Liver (tissue), 10 donors: ENCODE measurements at places on chromosomes 13 and 19. TPM values are rescaled to one million over a fixed set of nuclear protein-coding genes. Genes with fewer than 3 reads are reported as not detected.
A peak's percentile ranks its signal among the peaks of the same experiment; 100 is the strongest.

DNA sequence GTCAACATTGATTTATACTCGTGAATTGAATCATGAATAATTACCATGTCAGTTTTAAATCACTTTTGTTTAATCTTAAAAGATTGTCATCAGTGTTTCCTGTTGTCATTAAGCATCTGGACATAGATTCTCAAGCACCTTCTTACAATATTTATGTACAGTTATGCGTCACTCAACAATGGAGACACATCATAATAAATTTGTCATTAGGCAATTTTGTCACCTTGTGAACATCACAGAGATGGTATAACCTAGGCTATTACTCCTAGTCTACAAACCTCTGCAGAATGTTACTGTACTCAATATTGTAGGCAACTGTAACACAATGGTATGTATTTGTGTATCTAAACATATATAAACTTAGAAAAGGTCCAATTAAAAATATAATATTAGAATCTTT is 2130.9 kb upstream of the PCDH20 start:
- no peak overlapping the region for H3K27ac ChIP-seq
- H3K4me3 ChIP-seq, result no peak overlapping the region
- peaks cover 4% of the 10 kb centered on the region for H3K27me3 ChIP-seq
- H3K36me3 ChIP-seq, result no peaks in the 10 kb centered on the region
- H3K4me1 ChIP-seq, result no peaks in the 10 kb centered on the region

DNA sequence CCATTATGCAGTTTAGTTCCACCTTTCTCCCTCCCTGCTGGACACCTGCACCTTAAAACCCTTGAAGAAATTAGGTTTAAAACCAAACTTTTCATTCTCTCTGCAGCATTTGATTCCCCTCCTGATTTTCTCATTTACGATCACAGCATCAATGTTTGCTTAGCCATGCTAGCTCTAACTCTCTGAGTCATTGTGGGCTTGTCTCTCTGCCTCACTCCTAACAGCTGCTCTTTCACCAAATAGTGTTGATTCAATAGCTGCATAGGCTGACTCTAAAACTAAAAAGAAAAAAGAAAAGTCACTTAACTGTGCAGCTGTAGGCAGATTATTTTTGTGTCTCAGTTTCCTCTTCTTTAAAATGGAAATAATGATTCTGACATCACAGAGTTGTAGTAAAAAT is 1124.9 kb downstream of the DIAPH3 start:
- no peaks in the 10 kb centered on the region for H3K36me3 ChIP-seq
- no peak overlapping the region for H3K27ac ChIP-seq
- H3K27me3 ChIP-seq, result no peaks in the 10 kb centered on the region
- no peak overlapping the region for H3K4me3 ChIP-seq
- no peaks in the 10 kb centered on the region for H3K4me1 ChIP-seq

GRCh38 chr13:64529874-64530485 is 2700.2 kb downstream of the PCDH9 start:
- H3K4me1 ChIP-seq, result no peaks in the 10 kb centered on the region
- no peak overlapping the region for H3K4me3 ChIP-seq
- DNase-seq, result no peak
- no peaks in the 10 kb centered on the region for H3K36me3 ChIP-seq
- H3K27me3 ChIP-seq, result no peaks in the 10 kb centered on the region
- no peak overlapping the region for H3K27ac ChIP-seq

GRCh38 chr13:23069566-23069965 is 111.2 kb upstream of the SGCG start:
- H3K36me3 ChIP-seq, result no peaks in the 10 kb centered on the region
- no peak overlapping the region for H3K4me3 ChIP-seq
- H3K27ac ChIP-seq, result no peak overlapping the region
- no peaks in the 10 kb centered on the region for H3K27me3 ChIP-seq
- DNase-seq, result no peak

DNA sequence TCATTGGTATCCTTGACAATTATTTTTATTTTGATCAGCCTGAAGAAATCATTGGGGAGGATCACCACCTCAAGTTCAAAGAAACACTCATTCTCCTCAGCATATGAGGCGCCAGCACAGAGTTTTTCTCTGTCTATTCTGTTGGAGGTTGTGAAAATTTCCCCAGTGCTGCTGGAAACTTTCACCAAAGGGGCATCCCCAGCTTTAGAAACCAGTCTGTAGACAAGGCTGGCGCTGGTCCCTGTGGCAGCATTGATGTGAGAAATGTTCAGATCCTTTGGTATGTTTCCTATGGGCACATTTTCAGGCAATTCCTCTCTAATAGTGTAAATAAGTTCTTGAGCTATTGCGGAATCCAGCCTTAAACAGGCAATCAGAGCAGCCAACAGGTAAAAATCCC is 2.1 kb downstream of the PCDH9 start:
- H3K27ac ChIP-seq, result no peak overlapping the region
- no peaks in the 10 kb centered on the region for H3K36me3 ChIP-seq
- peak overlapping the region; percentile 57 for H3K4me3 ChIP-seq
- DNase-seq, result no peak

Gene SLC25A41
- 0.14 TPM for total RNA-seq

Gene ELAVL3
- total RNA-seq, result not detected

DNA sequence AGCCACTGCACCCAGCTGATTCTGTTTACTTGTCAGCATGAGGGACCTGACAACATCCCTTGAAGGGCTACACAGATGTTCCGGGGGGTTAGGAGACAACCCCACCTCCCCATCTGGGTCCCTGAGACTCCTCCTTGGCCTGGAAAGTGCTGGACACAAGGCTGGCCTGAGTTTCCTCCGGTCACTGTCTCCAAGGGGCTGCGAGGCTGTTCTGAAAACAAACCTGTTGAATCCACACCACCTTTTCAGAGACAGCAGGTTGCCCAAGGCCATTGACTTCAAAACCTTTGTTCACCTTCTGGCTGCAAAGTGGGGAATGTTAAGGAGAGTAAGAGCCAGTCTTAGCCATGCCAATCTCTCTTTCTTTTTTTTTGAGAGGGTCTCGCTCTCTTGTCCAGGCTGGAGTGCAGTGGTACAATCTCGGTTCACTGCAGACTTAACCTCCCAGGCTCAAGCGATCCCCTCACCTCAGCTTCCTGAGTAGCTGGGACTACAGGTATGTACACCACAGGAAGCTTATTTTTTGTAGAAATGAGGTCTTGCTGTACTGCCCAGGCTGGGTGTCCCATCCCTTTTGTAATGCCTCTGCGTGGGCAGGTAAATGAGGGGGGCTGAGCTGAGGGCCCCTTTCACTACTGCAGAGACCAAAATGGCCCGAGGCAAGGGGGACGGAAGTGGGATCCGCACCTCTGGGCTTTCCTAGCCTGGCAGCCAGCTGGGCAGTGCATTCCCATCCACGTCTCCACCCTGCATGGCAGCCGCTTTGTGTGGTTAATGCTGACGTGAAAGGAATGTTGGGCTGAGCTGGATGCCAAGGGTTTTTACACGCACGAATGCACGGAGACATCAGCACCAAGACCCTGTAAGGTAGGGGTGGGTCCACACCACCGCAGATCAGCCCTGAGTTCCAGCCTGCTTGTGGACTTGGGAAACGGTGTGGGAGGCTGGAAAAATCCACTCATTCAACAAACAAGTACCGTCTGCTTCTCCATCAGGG is 1.9 kb upstream of the ZNF628 start:
- H3K27me3 ChIP-seq, result no peaks in the 10 kb centered on the region
- H3K4me1 ChIP-seq, result peaks cover 23% of the 10 kb centered on the region
- no peaks in the 10 kb centered on the region for H3K36me3 ChIP-seq

DNA sequence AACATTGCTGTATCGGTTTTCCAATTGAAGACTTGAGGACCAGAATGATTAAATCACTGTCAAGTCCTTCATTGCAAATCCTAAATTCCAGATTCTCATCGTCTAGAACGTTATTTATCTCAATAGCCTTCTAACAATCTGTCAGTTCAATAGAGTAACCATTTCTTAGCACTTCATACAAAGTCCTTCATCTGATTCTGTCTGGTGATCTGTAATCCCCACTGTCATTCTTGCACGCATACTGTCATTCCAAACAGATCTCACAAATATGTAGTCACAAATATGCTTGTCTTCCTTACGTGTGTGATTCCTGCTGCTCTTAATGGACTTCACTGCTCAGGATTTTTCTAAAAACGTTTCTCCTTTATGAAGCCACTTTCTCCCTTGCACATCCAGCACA is 1197.5 kb downstream of the EFNB2 start:
- no peaks in the 10 kb centered on the region for H3K4me1 ChIP-seq
- H3K27ac ChIP-seq, result no peak overlapping the region
- no peaks in the 10 kb centered on the region for H3K27me3 ChIP-seq
- DNase-seq, result no peak
- no peak overlapping the region for H3K4me3 ChIP-seq

Gene PPP1R13L
- 0.51 TPM for total RNA-seq

GRCh38 chr19:29260477-29261317 is 47.7 kb upstream of the UQCRFS1 start:
- no peaks in the 10 kb centered on the region for H3K27me3 ChIP-seq
- no peak for DNase-seq
- no peak overlapping the region for H3K27ac ChIP-seq

Gene ZNF569
- 1.5 TPM for total RNA-seq

DNA sequence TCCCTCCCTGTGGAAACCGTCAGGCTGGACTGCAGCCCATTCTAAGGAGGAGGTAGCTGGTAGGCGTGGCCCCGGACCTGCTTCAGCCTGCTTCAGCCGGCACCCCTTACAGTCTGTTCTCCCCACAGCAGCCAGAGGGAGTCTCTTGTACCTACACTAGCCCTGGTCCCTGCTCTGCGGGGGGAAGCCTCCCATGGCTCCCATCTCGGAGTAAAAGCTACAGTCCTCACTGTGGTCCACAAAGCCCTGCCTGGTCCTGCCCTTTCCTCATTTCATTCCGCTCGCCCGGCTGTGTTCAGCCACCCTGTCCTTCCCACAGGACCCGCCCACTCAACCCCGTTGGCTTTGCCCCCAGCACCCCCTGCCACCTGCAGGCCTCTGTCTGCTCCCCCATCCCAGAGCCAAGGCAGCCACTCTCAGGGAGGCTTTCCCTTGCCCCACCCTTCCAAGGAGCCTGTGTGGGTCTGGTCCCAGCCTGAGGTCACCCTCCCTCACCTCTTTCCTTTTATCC is 1.3 kb downstream of the PGLYRP1 start:
- H3K4me3 ChIP-seq, result no peak overlapping the region
- H3K36me3 ChIP-seq, result no peaks in the 10 kb centered on the region
- no peaks in the 10 kb centered on the region for H3K27me3 ChIP-seq
- no peak overlapping the region for H3K27ac ChIP-seq
- H3K4me1 ChIP-seq, result no peaks in the 10 kb centered on the region

DNA sequence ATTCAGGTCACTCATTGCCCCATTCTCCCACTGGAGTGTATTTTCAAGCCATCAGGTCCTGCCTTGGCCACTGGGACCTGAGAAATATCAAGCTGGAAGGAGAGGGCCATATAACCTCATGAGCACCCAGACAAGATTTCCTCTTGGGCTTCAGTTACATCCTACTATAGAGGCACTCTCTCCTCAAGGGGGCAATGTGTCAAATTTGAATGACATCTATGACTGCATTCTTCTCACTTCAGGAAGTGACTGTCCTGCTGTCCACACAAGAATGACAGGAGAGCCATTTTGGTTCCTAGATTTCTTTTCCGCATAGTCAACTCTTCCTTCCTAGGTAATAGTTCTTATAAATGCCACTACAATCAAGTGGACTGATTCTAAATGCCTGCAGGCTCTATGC is 416.2 kb downstream of the DIAPH3 start:
- no peaks in the 10 kb centered on the region for H3K36me3 ChIP-seq
- no peak for DNase-seq
- H3K27me3 ChIP-seq, result no peaks in the 10 kb centered on the region
- H3K27ac ChIP-seq, result no peak overlapping the region
- H3K4me1 ChIP-seq, result no peaks in the 10 kb centered on the region

Gene ENOX1
- total RNA-seq, result 0.08 TPM

Gene ZNF525
- total RNA-seq, result 1.7 TPM

- H3K4me1 ChIP-seq, result no peaks in the 10 kb centered on the region
- no peak overlapping the region for H3K27ac ChIP-seq
- DNase-seq, result no peak
- H3K36me3 ChIP-seq, result no peaks in the 10 kb centered on the region
Observed at GRCh38 chr13:81117416-81117815, 776.5 kb upstream of the SPRY2 start.

Gene C19orf12
- 21.2 TPM for total RNA-seq

- H3K27ac ChIP-seq, result peak overlapping the region; percentile 31
- H3K36me3 ChIP-seq, result no peaks in the 10 kb centered on the region
- DNase-seq, result no peak
- H3K4me3 ChIP-seq, result no peak overlapping the region
- H3K27me3 ChIP-seq, result no peaks in the 10 kb centered on the region
Observed at GRCh38 chr13:44867825-44868224, 121.4 kb downstream of the NUFIP1 start.

Gene KIR3DL2
- not detected for total RNA-seq

Gene CYP4F2
- 186 TPM for total RNA-seq

Gene MISP3
- 3.8 TPM for total RNA-seq

DNA sequence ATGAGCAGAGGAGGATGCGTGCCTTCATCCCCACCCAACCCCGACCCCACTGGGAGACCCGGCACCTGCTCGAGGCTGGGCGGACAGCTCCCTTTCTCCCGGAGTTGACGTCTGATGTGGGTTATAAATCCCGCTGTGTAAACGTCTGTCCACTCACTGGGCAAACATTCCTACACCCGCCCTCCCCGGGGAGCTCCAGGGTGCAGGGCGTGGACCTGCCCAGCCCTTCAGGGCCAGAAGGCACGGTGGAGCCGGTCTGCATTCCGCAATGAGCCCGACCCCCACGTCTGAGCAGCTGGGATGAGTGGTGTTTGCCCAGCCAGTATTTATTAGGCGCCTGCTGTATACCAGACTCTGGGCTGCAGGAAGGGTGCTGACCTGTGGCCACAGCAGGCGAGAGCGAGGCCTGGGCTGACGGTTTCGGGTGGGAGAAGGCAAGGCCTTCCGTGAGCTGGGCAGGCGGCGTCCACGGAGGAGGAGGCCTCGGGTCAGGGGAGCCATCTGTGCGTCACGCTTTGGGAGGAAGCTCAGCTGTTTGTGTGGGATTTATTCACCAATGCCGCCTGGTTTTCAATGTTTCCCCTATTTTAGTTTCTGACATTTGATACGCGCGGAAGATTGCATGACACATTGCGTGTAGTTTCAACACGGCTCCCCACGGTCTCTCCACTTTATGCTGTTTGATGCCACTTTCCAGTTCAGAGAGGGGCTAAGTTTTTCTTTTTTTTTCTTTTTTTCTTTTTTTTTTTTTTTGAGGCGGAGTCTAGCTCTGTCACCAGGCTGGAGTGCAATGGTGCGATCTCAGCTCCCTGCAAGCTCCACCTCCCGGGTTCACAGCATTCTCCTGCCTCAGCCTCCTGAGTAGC is 2.0 kb downstream of the MISP start:
- H3K36me3 ChIP-seq, result no peaks in the 10 kb centered on the region
- no peak overlapping the region for H3K27ac ChIP-seq
- DNase-seq, result no peak
- H3K4me3 ChIP-seq, result no peak overlapping the region
- no peaks in the 10 kb centered on the region for H3K4me1 ChIP-seq
- no peaks in the 10 kb centered on the region for H3K27me3 ChIP-seq

DNA sequence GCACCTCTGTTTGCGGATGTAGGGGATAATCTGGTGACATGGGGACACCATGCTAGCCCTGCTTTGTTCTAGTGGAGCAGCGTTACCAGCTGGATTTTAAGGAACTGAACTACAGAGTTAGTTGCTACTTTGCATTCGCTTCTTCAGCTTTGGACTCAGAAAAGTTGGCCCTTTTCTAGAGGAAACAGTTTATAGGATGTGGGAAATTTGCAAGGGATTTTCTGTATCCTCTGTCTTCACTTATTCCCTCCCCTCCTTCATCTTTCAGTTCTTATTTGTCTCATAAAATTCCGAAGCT is 2.1 kb downstream of the GATAD2A start:
- H3K27me3 ChIP-seq, result no peaks in the 10 kb centered on the region
- H3K4me1 ChIP-seq, result peaks cover 26% of the 10 kb centered on the region
- H3K27ac ChIP-seq, result no peak overlapping the region
- DNase-seq, result no peak

Gene DHDH
- total RNA-seq, result not detected

Gene ZNF577
- total RNA-seq, result 3.1 TPM

Gene ZNF57
- total RNA-seq, result 1.4 TPM

Gene IGFL1
- not detected for total RNA-seq
